ENCODE measurements at places on chromosomes 7 and 10. TPM values are rescaled to one million over a fixed set of nuclear protein-coding genes. Genes with fewer than 3 reads are reported as not detected.

Gene SLC39A12
- total RNA-seq = not detected

Gene PKD2L1
- total RNA-seq = not detected

Gene CNPY1
- not detected for total RNA-seq

Gene GIMAP7
- total RNA-seq = 3.1 TPM

Gene NPFFR1
- 0.22 TPM for total RNA-seq

Gene PIP
- total RNA-seq = 148 TPM

Gene PTEN
- total RNA-seq = 69.8 TPM

Gene NEURL1
- total RNA-seq = 0.22 TPM

Gene LMOD2
- not detected for total RNA-seq

- no peak for DNase-seq
Measured at GRCh38 chr10:112618814-112619213, 171.8 kb downstream of the VTI1A start.

DNA sequence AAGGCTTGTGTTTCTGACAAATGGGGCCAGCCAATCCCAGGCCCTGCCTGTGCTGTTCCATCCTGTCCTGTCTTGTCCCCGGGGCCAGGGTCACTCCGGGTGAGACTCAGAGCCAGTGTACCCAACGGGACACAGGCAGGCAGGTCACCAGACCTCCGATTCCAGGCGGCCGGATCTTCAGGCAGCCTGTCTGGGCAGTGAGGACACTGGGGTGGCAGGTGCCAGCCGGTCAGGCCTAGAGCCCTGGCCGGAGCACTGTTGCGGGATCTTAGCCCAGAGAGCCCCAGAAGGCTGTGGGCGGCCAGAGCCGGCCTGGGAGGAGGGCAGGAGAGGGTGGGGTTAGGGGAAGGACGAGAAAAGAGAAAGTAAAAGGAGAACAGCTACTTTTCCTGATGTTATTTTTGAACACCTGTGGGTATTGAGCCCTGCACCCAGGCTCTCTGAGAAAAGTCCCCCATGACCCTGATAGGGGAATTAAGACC is 134.3 kb upstream of the TNRC18 start:
- DNase-seq = peak; percentile 39

- no peak for DNase-seq
Measured at GRCh38 chr10:82552267-82552666, 677.3 kb downstream of the NRG3 start.

DNA sequence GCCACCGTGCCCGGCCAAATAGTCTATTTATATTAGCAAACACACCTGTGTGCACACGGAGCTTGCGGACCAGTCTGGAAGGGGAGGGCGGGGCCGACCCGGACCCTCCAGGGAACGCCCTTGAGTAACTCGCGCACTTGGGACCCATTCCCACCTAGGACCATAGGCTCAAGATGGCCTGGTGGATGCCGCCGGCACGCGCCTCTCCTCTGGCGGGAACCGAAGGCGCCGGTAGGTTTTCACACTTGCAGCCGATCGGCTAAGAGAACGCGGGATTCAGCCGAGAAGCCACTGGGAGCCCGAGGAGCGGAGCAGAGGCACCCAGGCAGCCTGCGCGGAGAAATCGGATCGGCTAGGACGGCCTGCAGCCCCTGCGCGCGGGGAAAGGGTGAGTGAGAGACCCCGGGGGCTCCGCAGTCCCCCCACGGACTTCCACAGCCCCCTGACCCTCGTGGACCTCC is 18.9 kb downstream of the IFT22 start:
- no peak for DNase-seq

DNA sequence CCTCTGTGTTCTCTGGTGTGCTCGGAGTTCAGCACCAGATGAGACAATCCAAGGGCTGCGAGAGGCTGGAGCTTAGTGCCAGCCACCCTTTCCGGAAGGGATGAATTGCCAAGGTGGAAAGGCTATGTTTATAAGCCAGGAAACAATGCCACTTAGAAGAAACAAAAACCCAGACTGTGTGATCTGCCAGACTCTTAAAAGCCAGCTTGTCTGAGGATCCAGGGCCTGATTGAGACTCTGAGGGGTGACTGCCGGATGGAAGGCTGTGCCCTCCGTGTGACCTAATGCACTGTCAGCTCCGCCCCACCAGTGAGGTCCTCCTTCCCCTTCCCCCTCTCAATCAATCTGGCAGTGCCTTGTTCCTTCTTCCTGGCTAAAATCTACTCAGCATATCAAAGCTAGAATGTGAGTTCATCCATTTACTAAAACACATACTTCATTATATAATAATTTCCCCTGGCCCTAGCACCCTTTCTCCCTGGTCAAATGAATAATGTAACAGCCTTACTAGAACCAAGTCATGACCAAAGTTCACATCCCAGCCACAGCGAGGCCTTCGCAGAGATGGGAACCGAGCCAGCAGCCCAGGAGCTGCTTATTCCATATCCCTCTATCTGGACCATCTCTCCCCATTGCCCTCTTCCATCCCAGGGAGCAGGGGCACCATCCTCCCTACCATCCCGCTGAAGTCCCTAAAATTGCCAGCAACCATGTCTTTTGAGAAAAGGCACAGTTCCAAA is 25.5 kb downstream of the FAM107B start:
- no peak for DNase-seq

GRCh38 chr7:17492437-17492836 is 194.0 kb downstream of the AHR start:
- DNase-seq = no peak

DNA sequence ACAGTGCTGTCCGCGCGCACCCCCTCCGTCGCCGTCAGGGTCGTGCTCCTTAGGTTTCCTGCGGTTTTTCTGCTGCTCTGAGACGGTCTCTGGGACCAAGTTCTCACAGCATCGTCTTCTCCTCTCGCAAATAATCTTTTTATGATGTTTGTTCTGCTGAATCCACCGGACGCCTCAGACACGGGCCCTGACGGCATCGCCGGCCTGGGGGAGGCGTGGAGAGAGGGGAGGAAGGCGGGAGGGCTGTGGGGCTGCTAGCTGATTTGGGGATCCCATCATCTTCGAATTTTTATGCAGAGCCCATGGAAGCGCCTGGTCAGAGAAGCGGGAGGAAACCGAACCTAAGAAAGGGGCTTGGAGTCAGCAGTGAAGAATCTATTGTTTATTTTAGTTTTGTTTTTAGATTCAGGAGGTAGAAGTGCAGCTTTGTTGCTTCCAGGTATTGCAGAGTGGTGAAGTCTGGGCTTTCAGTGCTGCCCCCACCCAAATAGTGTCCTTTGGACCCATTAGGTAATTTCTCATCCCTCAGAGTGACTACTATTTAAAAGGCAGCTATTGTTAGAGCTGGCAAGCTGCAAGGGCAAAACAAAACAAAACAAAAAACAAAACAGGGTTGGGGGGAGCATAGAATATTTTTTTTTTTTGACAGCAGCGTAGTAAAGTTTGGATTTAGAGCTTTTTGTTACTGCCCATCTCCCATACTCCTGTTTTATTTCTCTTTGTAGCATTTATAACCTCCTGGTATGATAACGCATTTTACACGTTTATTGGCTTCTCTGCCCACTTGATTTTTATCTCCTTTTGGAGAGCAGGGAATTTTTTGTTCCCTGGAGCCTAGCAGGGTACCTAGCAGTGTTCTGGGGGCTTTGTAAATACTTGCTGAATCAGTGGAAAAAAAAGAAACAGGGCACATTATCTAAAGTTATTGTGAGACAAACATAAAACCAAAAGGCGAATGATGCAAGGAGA is 92.6 kb downstream of the SPAG6 start:
- no peak for DNase-seq

GRCh38 chr7:65840446-65840845 is 32.4 kb upstream of the VKORC1L1 start:
- no peak for DNase-seq

GRCh38 chr10:95444792-95445191 is 116.4 kb downstream of the SORBS1 start:
- no peak for DNase-seq

- no peak for DNase-seq
Measured at GRCh38 chr10:66180021-66180420, 745.8 kb upstream of the LRRTM3 start.

DNA sequence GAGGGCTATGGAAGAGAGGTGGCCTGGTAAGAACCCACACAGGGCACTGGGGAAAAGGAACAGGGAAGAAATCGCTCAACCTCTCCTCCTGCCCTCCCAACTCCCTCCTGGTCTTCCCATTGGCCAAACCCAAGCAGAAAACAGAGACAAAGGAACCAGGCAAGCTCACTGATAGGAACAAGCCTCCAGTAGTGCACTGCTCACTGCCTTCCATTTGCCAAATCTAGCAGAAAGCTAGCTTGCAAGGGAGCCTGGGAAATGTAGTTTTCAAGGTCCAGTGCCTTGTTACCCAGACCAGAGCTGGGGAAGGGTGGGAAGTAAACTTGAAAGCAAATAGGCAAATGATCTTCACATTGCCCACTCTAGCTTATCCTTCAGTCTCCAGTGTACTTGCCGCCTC is 556.1 kb upstream of the AUTS2 start:
- no peak for DNase-seq

DNA sequence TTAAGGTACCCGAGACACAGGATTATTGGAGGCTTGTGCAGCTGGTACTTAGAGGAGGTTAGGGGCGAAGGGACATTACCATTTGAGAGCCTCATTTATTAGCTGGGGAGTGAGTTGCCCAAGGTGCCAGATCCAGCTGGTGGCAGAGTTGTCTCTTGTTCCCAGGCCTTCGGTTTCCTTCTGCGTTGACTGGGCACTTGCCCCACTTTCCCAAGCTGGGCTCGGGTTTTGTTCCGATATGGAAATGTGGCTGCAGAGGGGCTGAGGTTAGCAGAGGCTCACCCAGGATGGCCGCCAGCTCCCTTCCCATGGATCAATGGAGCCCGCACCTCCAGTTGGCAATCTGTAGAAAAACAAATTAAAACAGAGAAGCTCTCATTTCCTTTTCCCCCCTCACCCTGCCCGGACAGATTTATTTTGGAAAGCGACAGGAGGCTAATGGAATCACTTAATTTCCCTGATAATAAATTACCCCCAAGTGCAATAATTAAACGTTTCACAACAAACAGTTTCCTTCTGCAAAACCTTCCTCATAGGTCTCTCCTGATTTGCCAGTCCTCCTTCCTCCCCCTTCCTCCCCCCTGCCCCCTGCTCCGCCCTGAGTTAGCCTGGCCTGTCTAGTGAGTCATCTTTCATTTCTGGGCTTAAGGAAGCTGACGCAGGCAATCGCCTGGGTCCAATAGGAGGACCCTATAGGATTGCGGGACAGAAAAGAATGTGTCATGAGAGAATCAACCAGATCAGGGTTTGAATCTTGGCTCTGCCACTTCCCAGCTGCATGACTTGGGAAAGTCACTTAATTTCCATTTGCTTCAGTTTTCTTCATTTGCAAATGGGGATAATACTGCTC is 51.7 kb downstream of the ADRA2A start:
- DNase-seq = peak; percentile 77
